Adipocyte (in vitro differentiated cells): ENCODE measurements at places on chromosomes 16 and 17.

DNA sequence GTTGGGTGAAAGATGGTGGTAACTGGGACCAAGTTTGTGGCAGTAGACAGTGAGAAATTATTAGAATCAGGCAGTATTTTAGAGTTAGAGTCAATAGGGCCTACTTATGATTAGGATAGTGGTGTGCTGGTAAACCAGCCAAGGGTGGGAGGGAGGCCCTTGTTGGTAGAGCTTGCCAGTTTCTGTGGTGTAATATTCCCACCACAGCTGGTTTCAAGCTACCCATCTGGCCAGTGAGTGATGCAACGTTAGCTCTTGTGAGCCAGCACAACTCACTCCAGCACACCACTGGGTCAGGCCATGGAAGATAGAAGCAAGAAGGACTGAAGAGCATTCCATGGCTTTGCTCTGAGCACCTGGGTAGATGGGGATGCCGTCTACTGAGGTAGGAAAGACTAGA, 34.9 kb downstream of the GNAO1 start:
- DNase-seq, result peak; percentile 38

GRCh38 chr17:81252326-81252986, 13.3 kb downstream of the NDUFAF8 start:
- no peak for DNase-seq

DNA sequence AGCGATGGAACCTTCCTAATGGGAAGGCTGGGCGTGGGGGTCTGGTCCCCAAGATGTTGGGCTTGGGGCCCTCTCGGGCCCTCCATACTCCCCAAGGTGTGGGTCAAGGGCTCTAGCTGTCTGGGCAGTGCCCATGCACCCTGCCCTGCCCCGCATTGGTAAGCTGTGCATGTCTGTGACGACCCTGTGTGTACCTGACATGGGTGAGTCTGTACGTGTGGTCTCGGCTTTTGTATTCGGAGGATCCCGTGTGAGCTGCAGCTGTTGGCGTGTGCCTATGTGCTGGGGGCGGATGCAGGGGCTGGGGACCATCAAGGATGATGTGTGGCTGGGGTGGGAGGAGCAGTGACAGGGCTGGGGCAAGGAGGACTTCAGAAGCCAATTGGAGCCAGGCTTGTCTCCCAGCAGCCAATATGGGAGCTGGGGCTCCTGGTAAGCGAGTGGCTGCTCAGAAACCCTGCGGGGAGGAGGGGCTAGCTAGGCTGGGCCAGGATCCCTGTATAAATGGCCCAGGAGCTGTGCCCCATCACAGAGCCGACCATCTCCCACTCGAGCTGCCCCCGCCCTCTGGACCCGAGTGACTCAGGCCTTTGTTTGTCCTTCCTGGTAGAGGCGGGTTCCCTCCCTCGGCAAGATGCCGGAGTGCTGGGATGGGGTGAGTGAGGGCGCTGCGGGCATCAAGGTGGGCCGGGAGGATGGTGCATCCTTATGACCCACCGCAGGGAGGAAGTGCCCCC, at the start of gene NDRG4:
Gene NDRG4 (plus strand): TSS at position 529 of the 737 bp plus-strand sequence. CDS start 106 bp downstream, at position 635.
- DNase-seq, result peak; percentile 79

DNA sequence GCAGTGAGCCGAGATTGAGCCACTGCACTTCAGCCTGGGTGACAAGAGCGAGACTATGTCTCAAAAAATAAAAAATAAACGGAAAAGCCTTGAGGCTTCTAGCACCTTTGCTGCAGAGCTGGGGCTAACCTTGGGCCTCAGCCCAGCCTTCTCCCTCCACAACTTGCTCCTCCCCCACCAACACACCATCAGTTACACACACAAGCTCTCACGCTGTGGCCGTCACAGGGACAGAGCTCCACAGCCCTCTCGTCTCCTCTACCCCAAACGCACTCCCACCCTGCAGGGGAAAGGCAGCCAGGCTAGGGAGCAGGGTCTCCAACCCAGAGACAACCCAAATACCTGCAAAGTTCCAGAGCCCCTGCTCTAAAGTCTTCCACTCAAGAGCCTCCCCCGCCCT, 22.0 kb upstream of the MRPS23 start:
- no peak for DNase-seq

DNA sequence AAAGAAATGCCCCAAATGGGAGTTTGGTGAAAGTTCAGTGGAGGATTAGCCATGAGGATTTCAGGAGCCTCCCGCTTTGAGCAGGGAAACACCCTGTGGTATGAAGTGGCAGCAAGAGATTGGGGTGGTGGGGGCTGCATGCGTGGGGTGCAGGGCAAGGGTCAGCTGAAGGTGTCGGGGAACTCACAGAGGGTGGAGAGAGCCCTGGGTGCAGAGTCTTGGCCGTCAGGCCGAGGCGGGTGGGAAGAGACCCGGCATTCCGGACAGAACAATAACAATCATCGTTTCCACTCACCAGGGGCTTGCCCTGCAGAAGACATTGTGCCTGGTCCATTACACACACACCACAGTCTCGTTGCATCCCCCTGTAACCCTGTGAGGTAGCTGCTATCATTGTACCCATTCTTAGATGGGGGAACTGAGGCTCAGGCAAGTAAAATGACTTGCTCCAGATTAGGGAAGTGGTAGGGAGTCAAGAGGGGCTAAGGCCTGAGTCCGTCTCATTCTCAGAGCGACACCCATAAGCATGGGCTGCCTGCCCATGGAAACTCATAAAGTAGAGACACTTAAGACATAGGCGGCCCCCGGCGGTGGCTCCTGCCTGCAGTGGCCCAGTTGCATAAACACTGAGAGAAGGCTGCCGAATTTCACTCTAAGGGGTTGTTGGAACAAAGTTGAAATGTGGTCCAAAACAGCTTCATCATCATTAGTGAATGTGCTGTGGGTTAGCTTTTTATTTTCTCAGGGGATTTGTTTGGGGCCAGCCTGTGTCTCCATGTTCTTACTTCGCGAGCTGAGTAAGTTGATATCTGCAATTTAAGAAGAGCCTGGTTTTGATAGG, 93.3 kb downstream of the CMIP start:
- DNase-seq, result no peak

DNA sequence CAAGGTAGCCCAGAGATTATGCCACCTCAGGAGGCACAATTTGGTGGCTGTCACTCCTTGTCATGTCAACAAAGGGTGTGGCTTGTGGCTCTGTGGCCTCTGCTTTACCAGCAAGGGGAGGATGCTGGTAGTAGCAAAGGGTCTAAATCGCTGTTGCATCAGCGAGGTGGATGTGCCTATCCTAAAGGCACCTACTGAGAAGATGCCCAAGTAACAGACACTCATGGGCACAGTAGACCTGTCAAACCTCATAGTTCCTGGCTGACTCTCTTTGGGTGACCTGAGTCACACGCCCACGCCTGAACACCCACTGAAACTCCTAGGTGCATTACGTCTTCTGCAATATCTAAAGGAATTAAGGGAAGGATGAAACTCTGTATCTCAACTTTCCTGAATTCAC, 139.5 kb downstream of the PRKCB start:
- DNase-seq, result no peak

DNA sequence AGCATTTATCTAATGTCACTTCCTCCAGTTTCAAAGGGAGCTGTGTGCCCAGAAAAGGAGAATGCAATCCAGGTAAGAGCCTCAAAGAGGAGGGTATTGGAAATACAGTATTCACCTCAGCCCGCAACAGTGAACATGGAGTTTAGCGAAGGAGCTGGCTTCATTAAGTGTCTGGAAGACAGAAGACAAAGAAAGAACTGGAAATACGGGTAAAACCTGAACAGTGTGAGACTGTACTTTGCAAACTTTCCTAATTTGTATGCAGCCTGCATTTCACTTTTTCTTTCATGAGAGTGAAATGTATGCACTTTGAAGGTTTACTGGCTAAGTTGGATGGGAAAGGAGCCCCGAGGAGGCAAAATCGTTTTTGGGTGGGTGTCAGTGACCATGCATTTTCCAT, 478.4 kb downstream of the HS3ST3B1 start:
- DNase-seq, result no peak

GRCh38 chr16:78479723-78480122, 380.3 kb downstream of the WWOX start:
- no peak for DNase-seq

GRCh38 chr17:16443511-16444257, 28.3 kb downstream of the TRPV2 start:
- DNase-seq, result no peak

DNA sequence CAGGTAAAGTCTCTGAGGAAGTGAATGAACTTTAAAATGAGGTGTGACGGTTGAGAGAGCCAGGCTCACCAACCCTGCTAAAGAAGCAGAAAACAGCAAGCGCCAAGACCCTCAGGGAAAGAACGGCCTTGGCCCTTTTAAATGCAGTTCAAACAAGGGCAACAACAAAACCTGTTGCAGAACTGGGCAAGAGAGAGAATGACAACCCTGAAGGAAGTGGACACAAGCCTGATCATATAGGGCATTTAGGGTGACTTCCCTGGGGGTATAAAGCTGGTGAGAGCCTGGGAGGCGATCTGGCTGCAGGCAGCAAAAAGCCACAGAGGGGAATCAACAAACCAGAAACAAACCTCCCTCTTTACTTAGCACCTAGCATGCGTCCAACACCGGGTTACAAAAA, 1.0 kb downstream of the CPPED1 start:
- peak; percentile 16 for DNase-seq

DNA sequence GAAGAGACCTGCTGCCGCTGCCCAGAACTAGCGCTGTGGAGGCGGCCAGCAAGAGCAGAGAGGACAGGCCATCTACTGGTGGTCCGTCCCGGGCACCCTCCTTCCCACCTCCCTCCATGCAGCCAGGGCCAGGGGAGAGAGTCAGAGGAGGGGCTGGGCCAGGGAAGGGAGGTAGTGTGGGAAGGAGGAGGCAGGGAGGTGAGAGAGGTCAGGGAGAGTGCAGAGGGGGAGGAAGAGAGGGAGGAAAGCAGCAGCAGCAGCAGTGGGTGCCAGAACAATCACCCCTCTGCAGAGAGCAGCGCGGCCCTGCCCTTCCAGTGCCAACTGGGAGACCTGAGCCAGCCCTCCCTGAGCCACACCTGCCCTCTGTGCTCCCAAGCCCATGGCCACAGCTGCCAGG, 6.6 kb downstream of the C16orf95 start:
- no peak for DNase-seq

DNA sequence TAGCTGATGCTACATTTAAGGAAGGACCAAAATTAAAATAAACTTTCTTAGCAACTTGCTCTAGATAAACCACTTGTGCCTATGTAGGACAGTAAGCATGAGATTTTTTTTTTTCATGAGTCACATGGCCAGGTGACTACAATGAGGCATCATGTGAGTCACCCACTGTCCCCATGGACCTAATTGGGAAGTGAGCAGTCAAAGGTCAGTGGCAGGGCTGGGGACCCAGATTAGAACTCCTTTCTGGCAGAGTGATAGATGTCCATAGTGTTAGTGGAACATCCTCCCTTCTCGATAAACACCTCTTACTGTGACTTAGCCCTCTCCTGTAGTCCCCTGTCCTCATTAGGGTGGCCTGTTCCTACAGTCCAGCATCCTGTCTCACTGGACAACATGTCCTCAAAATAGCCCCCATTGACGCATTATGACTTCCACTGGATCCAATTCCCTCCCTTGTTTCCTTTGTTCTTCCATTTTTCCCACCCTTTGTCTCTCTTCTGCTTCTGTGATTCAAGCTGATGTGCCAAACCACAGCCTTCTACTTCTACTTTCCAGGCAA, 12.4 kb downstream of the ITGB3 start:
- DNase-seq, result peak; percentile 15

DNA sequence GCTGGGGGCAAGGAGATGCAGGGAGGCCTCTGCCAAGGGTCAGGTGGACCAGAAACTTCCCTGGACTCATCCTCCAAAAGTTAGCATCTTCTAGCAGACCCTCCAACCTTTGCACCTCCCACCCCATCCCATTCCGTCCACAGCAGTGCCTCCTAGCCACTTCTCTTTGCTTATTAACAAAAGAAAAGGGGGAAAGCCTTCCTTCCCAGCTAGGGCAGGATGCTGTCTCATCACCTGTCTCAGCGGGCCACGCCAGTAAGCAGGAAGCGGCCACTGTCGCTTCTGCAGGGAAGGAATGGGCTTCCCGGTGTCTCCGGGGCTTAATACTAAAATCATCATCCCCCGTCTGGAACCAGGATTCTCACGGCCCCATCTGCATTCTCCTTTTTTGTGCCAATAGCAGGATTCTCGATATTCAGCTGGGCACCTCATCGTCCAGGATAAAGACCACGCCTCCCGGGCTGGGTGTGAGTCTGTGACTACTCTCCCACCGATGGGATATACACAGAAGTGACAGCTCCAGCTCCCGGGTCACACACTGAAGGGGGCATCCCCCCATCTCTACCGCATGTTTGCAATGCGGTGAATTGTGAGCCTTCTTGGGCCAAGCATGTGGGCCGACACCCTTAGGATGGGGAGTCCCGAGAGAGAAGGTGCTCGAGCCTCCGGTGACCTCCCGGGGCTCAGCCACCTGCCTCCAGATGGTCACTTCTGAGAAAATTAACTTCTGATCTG, 15.5 kb upstream of the RBFOX3 start:
- no peak for DNase-seq

DNA sequence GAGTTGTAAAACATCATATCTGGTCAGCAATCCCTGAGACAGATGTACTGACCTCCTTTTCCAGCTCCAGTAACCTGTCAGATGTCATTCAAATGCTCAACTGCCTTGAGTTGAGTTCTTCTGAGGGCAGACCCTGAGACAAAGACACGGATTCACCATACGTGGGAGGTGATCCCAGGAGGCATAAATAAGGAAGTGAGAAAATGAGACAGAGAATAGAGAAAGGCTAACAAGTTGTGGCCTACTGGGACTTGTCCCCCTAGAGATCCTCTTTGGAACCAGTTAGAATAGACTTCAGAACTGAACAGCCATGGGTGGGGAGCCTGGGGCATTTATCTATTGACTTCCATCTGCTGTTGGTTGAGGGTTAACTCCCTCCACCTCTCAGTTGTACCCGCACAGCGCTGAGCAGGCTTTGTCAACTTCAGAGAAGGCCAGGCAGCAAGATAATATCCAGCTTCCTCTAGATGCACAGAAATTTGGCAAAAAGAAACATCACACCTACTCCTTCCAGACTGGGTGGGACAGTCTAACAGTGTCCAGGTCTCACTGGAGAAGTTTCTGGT, 123.0 kb upstream of the DYNLRB2 start:
- no peak for DNase-seq

- peak; percentile 87 for DNase-seq
Measured at GRCh38 chr17:57868007-57868909, 18.4 kb upstream of the MRPS23 start.

- no peak for DNase-seq
Measured at GRCh38 chr16:8355675-8356074, 234.6 kb downstream of the TMEM114 start.

- no peak for DNase-seq
Measured at GRCh38 chr17:17204041-17204591, 2.0 kb downstream of the PLD6 start.

GRCh38 chr16:35559911-35560636, 2100.7 kb downstream of the TP53TG3F start:
- DNase-seq, result no peak

GRCh38 chr17:78679495-78680395, 102.3 kb downstream of the CYTH1 start:
- no peak for DNase-seq
